ENCODE measurements at places on chromosomes 11 and 22. TPM values are rescaled to one million over a fixed set of nuclear protein-coding genes. Genes with fewer than 3 reads are reported as not detected.

The SCGB1C1 gene
- not detected for total RNA-seq

The RAB3IL1 gene
- total RNA-seq, result 16.8 TPM

The OR6A2 gene
- not detected for total RNA-seq

The ZNF215 gene
- 0.63 TPM for total RNA-seq

The UBQLNL gene
- not detected for total RNA-seq

The CSNK2A3 gene
- 1.3 TPM for total RNA-seq

The RAB38 gene
- 1.4 TPM for total RNA-seq

GRCh38 chr11:133949129-133949528 lies 7.6 kb downstream of the IGSF9B start:
- DNase-seq, result no peak

DNA sequence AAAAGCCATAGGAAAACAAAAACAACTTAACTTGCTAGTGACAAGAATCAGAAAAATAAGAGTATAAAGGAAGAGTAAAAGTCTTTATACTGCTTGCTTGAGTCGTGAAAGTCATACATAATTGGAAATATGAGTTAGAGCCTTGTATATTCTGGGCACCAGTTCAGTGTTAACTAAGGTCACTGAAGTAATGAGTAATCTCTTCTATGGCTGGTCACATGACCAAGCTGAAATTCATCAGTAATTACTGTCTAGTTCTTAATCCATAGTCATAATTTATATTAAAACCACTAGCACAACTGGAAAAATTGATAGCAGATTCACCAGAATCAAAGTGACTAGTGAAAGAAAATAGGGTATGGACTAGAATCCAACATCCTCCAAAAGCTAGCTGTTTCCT lies 84.4 kb upstream of the SLC5A12 start:
- DNase-seq, result no peak

GRCh38 chr11:114366331-114367243 lies 33.7 kb downstream of the C11orf71 start:
- DNase-seq, result no peak

DNA sequence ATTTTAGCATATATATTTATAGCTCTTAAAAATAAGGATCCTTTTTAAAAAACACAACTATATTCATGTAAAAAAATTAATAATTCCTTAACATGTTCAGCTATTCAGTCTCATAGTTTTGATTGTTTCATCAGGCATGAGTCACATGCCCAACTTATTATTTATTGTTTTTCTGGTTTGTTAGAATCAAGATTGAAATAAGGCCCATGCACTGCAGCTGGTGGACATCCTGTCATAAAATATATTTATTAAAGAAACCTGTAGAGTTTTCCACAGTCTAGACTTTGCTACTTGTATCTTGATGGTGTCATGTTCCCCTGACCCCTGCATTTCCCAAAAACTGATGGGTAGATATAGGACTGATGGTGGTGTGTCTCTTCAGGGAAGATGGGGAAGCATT lies 77.4 kb downstream of the PARVA start:
- DNase-seq, result no peak

GRCh38 chr22:20937031-20937793 lies 20.0 kb downstream of the CRKL start:
- no peak for DNase-seq

- DNase-seq, result no peak
Measured at GRCh38 chr11:127224276-127224675, 223.7 kb upstream of the KIRREL3 start.

DNA sequence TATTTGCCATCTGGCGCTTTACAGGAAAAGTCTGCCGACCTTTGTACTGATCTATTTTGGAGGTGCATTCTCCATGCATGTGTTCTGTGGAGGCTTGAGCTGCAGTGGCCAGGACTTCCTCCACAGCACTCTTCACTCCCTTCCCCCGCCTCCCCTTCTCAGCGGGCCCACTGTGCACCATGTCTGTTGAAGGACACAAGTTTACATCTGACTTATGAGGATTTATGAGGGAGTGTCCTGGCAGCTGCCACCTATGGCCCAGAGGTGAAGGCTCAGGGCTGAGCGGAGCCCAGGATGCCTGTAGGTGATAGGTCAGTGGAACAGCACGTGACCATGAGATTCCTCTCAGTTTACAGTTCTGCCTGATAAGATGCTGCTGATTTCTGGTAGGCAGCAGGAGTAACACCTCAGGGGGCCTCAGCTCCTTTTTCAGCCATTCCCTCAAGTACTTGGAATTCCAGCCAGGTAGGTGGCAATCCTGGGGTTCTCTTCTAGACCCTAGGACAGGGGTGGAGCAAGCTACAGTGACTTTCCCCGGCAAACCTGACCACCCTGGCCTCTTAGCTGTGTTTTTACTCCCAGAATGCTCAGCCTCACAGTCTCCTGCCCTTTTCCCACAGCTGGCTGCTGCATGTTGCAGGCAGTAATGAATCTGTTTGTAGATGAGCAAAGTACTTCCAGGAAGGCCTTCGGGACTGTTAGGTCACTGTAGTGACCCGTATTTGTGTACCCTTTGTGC lies 59.9 kb downstream of the PPFIBP2 start:
- DNase-seq, result no peak

- DNase-seq, result peak; percentile 96
Measured at GRCh38 chr22:27420817-27421361, 380.7 kb downstream of the MN1 start.

DNA sequence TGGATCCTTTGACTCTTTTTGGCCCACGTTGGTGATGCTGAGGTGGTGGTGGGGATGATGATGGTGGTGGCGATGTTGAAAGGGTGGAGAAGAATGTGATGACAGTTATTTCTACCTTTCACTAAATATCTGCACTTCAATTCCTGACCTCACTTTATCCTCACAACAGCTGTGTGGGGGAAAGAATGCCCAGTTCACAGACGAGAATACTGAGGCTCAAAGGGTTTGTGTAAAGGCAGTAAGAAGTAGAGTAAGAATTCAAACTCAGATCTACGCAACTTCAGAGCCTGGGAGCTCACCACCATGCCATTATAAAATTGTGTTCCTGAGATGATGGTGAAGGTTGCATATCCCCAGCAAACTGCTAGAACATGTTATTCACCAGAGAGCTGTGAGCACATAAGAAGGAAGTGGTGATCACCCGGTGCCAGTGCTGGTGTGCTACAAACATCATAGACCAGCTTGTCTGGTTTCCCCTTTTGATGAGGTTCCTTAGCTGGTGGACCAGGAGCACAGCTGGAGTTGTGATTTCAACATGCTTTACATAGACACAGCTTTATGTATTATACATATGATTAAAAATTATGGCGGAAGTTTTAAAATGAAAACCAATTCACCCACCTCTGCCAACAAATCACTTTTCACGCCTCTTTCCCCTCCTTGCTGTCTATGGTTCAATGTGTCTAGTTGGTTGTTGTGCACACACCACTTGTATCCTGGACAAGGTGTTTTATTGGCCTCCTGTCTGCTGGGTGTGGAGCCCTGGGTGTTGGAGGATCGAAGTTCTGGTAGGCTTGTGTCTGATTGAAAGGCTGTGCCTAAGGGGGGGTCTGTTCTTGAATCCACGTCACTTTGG lies 6.2 kb downstream of the ST14 start:
- no peak for DNase-seq

- DNase-seq, result no peak
Measured at GRCh38 chr11:8262552-8263108, 1.0 kb downstream of the LMO1 start.

GRCh38 chr11:34168642-34169420 lies 63.4 kb downstream of the NAT10 start:
- no peak for DNase-seq

GRCh38 chr11:130163346-130164220 lies 4.0 kb downstream of the ST14 start:
- DNase-seq, result no peak

DNA sequence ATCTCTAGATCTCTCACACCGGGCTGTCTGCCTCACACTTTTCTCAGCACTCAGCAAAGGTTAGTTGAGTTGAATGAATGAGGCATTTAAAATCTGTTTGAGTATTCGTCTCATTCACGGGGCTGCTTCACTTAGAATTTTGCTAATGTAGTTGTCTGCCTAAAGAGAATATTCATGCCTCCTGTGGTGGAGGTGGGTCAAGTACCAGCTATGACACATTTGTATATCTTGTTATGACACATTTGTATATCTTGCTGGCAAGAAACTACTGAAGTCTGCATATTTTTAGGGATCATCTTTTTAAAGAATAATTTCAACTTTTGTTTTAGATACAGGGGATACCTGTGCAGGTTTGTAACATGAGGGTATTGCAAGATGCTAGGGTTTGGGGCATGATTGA lies 43.1 kb downstream of the LDLRAD3 start:
- DNase-seq, result no peak

DNA sequence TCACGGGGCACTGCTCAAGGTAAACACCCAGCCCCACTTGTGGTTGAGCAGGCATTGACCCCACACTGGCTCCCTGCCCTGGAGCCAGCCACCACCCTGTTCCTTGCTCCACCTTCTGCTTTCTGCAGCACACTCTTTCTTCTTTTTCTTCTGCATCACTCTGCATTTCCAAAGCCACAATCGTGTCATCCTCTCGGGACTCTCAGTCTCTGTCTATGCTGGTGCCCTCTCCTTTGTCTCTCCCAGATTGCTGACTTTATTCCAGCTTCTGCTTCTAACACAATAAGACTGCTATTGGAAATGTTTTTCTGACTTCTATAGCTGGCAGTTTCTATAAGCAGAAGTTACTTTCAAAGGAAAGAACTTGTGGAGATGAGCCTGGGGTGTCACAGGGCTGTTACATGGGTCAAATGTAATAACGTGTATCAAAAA lies 14.4 kb downstream of the GRAP2 start:
- no peak for DNase-seq

DNA sequence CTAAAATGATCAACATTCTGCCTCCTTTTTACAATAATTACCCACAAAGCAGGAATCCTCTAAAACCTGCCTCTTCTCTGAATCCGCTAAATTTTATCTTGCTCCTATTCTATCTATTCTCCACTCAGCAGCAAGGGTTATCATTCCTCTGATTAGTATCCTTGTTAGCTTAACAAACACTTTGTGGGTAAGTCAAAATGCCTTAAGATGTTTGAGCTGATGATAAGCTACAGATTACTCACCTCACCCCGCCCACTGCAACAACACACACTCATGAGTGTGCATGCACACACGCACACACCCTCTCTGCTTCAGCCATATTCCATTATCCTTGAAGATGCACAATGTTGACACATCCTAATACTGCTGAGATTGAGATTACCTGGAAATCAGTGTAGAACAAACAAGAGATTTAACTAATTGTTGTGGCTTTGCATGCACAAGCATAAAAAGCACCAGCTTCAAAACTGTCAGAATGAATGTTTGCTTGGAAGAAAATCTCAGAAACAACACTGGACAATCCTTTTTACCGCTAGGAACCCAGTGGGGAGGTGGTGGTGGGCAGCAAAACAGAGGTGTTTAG lies 130.9 kb downstream of the BBOX1 start:
- DNase-seq, result no peak

DNA sequence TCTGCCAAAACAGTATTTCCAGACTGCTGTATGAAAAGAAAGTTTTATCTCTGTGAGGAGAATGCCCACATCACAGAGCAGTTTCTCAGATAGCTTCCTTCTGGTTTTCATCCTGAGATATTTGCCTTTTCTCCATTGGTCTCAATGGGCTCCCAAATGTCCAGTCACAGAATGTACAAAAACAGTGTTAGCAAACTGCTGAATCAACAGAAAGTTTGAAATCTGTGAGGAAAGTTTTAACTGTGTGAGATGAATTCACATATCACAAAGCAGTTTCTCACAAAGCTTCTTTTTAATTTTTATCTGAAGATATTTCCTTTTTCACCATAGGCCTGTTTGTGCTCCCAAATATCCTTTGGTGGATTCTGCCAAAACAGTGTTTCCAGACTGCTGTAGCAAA lies 207.2 kb upstream of the TRIM48 start:
- DNase-seq, result no peak

DNA sequence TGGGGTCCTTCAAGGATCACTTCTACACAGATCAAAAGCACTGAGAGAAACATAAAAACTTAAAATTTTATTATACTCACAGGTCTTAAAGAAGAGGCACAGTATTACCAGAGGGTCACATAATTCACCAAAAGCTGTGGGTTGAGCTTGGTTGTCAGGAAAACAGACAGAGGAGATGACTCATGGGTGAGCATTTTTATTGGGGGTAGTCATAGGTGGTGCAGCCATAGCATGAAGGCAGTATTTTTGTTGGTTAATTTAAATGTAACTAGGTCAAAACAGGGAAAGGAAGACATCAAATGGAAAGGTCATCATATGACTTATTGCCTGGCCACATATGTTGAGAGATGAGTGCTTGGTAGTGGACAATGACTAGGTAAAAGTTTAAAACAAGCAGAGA lies 24.2 kb downstream of the OR5B17 start:
- DNase-seq, result no peak

DNA sequence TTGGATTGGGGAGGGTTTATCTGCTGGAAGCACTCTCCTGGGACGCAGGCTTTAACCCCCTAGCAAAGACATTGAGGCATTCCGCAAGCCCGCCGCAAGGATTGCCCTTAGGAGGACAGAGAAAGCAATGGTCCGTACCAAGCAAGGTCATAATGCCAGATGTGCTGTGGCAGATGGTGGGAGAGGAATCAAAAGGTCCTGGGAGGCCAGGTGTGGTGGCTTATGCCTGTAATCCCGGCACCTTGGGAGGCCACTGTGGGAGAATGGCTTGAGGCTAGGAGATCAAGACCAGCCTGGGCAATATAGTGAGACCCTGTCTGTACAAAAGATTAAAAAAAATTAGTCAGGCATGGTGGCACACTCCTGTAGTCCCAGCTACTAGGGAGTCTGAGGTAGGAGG lies 12.4 kb upstream of the PRAME start:
- no peak for DNase-seq

- DNase-seq, result no peak
Measured at GRCh38 chr11:32893343-32894148, 935 bp downstream of the QSER1 start.

DNA sequence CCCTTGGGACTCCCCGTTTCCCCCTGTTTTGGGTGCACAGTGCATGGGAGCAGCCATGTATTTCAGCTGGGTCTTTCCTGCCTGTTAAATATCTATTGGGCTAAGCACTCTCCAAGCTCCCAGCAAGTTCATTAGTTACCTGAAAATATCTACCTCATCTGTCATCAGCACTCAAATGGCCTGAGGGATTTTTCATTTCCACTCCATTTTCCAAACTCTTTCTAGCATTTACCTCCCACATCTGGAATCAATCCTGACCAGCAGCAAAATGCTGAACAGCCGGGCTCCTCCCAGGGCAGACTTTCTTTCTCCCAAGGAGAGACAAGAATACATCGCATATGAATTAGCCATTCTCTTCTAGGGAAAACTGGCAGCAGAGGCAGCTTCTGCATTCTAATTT lies 273.5 kb upstream of the MPPED2 start:
- no peak for DNase-seq

Measured in right atrium auricular region (tissue), 2 donors.